ENCODE measurements at places on chromosomes 1 and 21.

- DNase-seq, result peak; percentile 92
Measured at GRCh38 chr1:63773815-63774616, at the start of gene ROR1. Gene ROR1, plus strand, starts transcription at chr1:63774017.

DNA sequence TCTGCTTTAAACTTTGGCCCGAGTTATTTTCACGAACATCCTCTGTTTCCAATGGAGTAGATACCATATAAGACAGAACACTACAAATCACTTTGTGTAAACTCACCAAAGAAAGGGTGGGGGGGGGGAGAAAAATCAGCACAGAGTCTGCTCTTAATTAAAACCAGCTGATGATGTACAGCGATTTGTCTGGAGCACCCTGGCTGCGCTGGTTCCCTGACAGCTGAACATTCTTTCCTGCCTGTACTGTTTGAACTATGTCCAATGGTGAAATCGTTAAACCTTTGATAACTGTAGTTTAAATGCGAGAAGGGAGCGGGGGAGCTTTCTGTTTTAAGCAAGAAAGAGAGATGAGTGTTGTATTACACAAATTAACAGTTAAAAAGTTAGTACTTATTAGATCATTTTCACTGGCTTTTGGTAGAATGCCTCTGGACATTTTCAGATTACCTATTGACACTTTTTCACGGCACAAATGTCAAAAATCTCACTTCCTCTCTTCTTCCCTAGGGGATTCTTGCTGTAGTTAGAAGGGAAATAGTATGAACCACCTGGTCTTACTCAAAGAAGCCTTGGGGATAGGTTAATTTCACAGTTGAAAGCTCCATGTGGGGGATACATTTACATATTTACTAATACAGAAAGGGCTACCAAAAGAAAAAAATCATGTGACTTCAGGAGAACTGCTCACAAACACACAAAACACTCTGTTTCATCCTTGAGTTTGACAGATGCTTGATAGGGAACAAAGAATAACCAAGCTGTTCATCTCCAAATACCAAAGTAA is 140.2 kb upstream of the RUNX1 start:
- no peak for DNase-seq

DNA sequence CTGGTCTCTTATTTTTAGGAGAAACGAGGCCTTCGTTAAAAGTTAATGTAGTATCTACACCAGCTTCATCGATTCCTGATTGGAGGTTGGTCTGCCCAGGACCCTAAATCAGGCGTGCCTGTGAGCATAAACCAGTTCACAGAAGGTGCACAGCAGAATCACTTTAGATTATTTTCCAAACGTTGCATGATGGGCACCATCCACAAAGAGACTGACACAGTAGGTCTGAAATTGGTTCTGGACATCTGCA is 256 bp upstream of the TARBP1 start:
- DNase-seq, result no peak

- DNase-seq, result no peak
Measured at GRCh38 chr1:70685300-70686286, 274.5 kb downstream of the CTH start.

- DNase-seq, result no peak
Measured at GRCh38 chr1:59218521-59219236, 78.2 kb upstream of the FGGY start.

- no peak for DNase-seq
Measured at GRCh38 chr1:89556726-89557444, 32.3 kb downstream of the LRRC8B start.

- DNase-seq, result no peak
Measured at GRCh38 chr1:223670458-223671159, 5.1 kb upstream of the CAPN8 start.

GRCh38 chr1:221832151-221832550 is 90.3 kb upstream of the DUSP10 start:
- DNase-seq, result no peak

DNA sequence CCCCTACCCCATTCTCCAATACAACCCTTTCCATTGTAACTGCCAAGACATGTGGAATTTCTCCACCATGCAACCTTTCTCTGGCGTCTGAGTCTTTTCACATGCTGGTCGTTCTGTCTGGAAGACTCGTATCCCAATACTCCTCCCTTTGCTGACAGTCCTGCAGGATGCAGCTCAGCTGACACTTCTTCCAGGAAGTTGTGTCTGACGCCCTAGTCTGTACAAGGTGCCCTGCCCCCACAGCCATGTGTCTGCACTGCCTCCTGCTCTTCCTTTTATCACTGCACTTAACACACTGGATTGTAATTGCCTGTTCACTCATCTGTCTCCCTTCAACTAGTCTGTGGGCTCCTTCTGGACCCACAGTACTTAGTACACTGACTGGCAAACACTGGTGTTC is 188.0 kb downstream of the LMX1A start:
- DNase-seq, result no peak

- no peak for DNase-seq
Measured at GRCh38 chr1:88552226-88552625, 131.8 kb upstream of the PKN2 start.

DNA sequence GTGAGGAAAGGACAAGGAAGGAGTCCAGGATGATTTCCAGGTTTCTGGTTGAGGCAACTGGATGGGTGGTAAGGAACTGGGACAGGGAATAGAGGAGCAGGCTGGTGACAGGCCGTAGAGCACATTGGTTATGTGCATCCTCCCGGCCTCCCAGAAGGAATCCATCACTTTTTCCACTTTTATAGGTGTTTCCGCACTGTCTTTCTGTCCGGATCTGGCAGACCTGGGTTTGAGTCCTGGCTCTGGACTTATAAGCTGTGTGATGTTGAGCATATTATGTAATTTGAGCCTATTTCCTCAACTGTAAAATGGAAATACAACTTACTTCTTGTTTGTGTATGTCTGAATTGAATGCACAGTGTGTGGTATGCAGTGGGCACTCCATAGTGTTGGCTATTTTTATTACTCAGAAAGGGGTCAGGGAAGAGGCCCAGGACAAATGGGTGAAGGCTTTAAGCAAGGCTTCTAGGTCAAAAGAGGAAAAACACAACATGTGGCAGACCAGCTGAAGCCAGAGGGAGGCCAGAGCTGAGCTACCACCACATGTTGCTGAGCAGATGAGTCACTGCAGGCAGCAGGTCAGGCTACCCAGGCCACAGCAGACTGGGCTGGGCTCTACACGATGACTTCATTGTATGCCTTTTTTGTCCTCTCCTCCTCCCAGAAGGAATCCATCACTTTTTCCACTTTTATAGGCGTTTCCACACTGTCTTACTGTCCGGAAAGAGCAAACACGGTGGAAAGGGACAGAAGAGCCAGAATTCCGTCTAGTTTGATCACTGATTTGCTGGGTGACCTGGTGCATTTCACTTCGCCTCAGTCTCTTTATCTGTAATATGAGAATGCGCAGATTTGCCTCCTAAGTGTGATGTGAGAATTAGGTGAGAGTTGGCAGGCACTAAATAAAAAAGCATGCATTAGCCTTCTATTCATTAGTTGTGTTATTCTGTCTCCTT is 791 bp upstream of the MAST2 start:
- peak; percentile 78 for DNase-seq

- DNase-seq, result no peak
Measured at GRCh38 chr1:25564777-25565574, 21.6 kb downstream of the LDLRAP1 start.

DNA sequence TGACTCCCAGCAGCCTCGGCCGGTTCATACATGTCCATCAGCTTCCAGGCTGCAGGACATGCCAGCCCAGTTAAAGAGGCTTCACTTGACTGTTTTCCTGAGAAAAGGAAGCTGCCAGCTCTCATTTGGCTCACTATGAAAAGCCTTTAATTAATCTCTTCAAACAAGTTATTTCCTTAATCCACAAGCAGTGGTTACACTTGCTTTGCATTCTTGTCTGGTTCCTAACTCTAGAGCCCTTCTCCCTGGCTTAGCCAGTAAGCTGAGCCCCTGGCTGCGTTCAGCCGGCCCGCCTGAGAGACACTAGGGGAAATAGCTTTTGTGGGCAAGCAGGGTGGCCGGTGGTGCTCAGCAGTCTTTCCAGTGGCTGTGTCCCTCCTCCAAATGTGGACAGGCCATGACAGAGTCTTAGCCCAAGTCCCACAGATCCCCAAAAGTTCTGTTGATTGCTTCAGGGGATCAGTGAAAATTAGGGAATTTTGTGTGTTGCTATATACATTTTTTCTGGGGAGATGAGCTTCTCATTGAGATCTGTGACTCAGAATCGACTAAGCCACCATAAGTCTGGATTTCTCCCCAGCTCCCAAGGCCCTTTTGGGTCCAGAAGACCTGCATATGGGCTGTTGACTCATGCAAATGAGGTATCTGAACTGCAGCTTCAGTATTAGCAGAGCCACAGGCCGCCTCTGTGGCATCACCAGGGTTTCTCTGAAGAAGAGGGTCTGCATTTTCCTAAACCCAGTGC is 10.1 kb downstream of the ATF3 start:
- DNase-seq, result no peak

- DNase-seq, result no peak
Measured at GRCh38 chr1:182368903-182369302, 22.7 kb downstream of the GLUL start.

DNA sequence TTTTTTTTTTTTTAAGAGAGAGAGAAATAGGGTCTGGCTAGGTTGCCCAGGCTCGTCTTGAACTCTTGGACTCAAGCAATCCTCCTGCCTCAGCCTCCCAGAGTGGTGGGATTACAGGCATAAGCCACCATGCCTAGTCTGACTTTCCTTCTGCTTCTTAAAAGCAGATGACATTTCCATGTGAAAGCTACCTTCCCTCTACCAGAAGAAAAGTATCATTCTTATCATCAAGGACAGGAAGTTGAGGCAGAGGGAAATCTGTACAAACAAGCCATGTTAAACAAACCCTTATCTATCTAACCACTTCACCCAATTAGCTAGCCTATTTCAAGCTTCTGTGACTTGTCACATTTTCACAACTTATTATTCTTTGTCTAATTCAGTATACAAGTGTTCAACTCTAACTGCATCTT is 54.8 kb downstream of the SAMSN1 start:
- DNase-seq, result no peak

GRCh38 chr1:147611021-147611426 is 59.3 kb downstream of the ACP6 start:
- no peak for DNase-seq

DNA sequence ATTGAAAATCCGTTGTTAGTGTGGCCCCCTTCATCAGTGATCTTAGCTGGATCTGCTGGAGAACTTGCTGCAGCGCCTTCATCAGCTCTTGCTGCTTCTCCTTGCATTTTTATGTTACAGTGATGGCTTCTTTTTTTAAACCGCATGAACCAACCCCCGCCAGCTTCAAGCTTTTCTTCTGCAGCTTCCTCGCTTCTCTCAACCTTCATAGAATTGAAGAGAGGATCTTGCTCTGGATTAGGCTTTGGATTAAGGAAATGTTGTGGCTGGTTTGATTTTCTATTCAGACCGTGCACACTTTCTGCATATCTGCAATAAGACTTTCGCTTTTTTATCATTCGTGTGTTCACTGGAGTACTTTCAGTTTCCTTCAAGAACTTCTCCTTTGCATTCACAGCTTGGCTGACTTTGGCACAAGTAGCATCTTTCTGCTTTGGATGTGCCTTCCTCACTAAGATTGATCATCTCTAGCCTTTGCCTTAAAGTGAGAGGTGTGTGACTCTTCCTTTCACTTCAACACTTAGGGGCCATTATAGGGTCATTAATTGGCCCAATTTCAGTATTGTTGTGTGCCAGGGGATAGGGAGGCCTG is 13.1 kb downstream of the RNF187 start:
- no peak for DNase-seq

DNA sequence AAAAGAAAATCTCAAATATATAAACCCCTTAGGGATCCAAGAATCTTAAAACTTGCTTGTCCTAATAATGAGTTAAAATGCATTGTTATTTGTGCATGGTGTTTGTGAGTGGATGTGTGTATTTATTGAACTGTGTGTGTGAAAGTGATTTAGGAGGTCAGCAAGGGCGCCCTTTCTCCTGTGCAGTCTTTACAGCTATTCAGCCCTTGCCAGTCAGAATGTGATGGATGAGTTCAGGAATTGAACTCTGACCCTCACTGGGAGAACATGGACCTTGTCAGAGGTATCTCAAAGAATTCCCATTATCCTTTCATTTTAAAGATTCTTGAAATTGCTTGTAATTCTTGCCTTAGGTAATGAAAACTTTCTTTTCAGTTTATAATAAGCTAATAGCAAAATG is 493.0 kb upstream of the ADGRL4 start:
- no peak for DNase-seq

GRCh38 chr1:93581917-93582850 is 99.5 kb downstream of the BCAR3 start:
- peak; percentile 47 for DNase-seq

- DNase-seq, result no peak
Measured at GRCh38 chr1:204075139-204075521, 2.2 kb downstream of the SOX13 start.

- no peak for DNase-seq
Measured at GRCh38 chr1:47175227-47175934, 14.5 kb downstream of the PDZK1IP1 start.

DNA sequence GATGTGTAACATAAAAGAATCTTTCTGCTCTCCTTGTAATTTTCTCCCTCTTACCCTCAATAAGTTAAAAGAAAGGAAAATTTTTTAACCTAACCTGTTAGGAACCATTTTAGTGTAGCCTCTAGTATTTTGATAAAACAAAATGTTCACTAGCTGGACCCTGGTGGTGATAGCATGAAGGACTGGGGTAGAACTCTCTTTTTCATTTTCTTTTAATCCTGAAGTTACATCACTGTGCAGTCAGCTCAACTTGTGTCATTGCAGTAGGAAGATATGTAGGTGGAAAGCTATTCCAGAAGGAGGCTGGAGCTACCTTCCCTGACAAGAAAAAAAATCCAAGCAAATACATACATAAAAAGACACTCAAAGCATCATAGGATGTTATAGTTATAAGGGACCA is 39.3 kb downstream of the NFIA start:
- DNase-seq, result no peak

- no peak for DNase-seq
Measured at GRCh38 chr1:87894062-87894461, 565.4 kb downstream of the LMO4 start.

- no peak for DNase-seq
Measured at GRCh38 chr1:170027760-170028159, 46.7 kb downstream of the KIFAP3 start.

DNA sequence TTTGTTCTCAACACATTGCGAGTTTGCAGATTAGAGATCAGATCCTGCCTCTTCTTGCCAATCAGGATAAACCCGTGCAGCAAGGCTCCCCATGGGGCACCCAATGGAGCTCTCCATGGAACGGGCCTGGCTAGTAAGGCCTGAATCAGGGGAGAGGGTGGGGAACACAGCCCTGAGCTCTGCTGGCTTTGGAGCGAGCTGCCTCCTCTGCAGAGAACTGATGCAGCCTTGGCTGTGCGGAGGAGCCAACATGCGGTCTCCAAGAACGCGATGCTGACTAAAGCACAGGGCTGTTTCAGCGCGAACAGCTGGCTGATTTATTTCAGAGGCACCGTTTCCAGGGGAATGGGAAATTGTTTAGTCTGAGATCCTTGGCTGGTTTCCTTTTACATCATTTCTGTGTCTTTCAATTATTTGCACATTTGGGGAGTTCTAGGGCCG is 139.7 kb downstream of the TSEN15 start:
- DNase-seq, result no peak

DNA sequence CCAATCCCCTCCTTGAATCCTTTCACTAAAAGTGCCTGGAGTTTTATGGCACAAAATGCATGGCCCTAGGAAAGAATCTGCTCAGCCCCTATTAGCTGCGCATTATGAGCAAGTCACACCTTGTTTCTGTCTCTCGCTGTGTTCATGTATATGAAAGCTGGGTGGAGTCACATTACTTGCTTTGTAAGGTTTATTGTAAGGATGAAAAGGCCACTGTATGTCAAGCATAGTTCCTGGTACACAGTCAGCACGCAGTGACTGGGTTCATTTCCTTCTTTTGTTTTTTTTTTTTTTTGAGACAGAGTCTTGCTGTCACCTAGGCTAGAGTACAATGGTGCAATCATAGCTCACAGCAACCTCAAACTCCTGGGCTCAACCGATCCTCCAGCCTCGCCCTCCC is 6.7 kb upstream of the SLC9A1 start:
- DNase-seq, result no peak
